ENCODE measurements at places on chromosomes 5 and 9.

DNA sequence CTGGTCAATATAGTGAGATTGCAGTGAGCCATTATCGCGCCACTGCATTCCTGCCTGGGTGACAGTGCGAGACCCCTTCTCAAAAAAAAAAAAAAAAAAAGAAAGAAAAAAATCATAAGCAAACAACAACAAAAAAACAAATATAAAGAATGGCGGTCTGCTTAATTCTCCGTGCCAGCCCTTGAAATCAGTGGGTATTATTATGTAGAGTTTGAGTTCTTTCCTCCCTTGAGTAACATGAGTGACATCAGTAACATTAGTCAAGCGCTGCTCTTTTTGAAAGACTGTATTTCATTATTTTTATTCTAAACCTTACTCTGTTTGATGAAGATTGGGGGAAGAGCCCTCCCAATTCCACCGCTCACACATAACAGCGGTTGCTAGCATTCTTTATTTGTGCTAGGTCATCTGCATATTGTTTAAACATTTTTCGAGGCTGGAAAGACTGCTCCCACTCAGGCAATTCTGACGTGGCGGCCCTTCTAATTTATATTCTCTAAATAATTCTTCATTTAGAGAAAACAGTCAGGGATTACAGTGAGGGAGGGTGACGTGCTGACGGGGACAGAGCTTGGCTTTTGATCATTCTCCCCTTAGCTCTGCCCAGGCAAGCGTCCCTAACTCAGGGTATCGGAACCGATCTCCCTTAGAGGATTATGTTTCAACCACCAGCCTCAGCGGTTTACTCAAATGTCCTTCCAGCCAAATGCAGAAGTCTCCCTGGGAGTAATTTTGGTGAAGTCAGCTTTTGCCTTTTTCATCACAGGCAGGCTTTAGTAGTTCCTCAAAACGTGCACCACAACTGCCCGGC is 860 bp upstream of the MARCHF6 start:
- DNase-seq = no peak

DNA sequence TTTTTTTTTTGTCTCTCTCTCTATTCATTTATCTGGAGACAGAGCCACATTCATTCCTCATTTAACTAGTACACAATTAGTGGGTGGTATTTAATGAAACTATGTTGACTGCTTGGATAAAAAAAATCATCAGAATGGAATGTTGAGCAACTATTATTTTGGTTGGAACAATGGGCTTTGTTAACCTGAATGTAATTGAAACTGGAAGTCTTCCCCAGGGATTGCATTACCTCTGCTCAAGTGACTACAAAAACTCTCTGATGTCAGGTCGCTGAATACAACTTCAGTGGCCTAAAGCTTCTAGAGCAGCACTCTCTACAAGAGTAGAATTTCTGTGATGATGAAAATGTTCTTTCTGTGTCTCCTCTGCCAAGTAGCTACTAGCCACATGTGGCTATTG is 295.8 kb downstream of the DEPDC1B start:
- DNase-seq = no peak

GRCh38 chr9:130779153-130779855 is 55.8 kb upstream of the ABL1 start:
- no peak for DNase-seq

GRCh38 chr5:135208555-135208902 is 174.5 kb upstream of the PITX1 start:
- no peak for DNase-seq

DNA sequence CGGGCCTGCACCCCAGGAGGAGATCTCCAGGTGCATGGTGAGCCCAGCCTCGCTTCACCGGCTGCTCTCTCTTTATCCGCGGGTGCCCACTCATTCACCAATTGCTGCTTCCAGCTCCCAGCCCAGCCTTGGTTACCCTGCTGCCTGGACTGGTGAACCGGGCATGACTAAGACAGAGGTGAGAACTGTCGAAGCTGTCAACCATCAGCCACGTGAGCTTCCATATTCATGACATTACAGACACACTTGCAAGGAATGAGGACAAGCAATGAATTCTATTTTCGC is 220.5 kb downstream of the ROR2 start:
- peak; percentile 79 for DNase-seq

DNA sequence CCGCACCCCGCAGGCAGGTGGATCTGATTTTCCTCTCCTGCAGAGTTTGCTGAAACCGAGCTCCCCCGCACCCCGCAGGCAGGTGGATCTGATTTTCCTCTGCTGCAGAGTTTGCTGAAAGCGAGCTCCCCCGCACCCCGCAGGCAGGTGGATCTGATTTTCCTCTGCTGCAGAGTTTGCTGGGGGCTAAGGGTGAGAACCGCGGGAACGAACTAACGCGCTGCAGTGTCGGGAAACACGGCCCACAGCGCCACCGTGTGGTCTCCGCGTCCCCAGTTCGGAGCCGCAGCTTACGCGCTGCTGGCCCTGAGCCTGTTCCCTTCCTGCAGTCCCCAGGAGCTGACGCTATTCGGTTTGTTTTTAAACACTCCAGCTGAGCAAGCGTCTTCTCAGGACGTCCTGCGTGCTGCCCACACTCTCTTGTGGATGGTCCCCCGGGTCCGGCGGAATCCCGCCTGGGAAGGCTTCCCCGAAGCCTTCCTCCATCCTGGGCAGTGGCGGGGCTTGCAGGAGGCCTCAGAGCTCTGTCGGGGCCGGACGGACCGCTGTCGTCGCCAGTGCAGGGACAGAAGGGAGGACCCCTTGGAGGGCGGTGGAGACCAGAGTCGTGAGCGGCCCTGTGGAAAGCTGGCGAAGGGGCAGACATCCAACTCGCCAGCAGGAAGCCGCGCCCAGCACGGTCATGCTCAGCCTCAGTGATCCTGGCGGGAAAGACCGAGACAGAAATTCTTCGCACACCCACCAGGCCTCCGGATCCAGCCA is 121.2 kb upstream of the LPCAT1 start:
- DNase-seq = peak; percentile 95

GRCh38 chr5:147746986-147747385 is 35.5 kb downstream of the JAKMIP2 start:
- no peak for DNase-seq

DNA sequence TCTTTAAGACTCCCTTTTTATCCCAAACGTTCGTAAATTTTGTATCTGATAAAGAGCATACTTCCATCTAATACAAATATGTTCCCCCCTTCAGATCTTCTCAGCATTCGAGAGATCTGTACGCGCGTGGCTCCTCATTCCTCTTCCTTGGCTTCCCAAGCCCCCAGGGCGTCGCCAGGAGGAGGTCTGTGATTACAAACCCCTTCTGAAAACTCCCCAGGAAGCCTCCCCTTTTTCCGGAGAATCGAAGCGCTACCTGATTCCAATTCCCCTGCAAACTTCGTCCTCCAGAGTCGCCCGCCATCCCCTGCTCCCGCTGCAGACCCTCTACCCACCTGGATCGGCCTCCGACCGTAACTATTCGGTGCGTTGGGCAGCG is 19.9 kb downstream of the CDKN2A start:
- DNase-seq = no peak

DNA sequence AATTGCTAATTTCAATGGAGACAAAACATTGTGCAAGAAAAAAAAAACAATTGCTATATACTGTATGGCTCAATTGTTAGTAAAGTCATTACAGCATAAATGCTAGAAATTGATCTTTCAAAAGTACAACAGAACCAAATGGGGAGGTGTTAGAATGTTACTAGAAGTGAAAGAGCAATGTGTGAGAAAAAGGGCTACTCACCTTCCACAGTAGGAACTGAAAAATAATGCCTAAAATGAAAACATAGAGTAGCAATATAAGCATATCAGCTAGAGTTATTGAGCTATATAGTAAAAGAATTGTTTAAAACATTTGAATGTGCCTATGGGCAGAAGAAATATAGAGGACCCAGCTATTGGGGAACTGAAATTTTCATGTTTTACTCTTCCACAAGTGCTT is 10.9 kb upstream of the RXFP3 start:
- no peak for DNase-seq

DNA sequence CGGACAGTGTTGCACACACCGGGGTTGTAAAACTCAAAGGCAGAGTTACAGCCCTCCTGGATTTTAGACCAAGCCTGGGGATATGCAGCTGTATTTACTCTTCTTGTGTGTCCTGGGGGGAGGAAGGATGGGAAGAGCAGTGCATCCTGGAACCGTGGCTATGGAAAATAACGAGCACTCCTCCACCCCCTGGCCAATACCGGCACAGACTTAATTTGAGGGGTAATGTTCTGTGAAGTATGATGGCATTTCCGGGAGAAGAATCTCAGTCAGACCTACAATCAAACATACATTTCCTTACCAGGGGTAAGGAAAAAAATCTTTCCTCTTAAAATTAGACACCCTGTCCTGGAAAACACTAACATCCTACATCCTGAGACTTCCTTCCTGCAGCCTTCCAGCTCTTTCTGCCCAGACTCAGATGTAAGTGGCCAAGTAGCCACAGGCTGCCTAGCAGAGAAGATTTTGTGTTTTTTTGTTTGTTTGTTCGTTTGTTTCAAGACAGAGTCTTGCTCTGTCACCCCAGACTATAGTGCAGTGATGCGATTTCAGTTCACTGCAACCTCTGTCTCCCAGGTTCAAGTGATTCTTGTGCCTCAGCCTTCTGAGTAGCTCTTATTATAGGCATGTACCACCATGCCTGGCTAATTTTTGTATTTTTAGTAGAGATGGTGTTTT is 11.0 kb upstream of the ERMP1 start:
- DNase-seq = no peak

DNA sequence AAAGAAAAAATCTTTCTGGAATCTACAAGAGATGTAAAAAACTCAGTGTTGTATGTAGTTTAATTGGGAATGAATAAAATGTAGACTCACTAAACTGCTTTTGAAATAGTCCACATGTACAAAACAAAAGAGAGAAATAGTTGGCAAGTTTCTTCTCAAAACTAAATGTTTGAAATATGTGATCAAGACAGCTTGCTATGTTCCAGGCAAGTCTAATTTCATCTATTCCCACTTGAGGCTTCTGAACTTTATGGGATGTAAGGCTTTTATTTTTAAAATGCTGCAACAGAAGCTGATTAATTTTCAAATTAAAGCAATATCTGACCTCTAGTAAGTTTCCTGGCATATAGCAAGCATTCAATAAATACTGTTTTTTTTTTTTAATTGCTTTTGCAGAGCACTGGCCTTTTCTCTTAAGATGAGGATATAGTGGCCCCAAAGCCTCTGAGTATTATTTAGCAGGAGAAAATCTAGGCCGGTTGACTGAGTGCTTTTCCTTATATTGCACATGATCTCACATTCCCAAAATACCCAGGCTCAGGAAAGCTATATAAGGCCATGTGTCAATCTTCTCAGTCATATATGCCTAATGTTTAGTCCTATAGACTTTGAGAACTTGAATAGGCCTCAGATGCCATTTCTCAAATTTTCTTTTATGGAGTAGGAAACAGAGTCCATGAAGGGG is 183.2 kb downstream of the NTRK2 start:
- no peak for DNase-seq

DNA sequence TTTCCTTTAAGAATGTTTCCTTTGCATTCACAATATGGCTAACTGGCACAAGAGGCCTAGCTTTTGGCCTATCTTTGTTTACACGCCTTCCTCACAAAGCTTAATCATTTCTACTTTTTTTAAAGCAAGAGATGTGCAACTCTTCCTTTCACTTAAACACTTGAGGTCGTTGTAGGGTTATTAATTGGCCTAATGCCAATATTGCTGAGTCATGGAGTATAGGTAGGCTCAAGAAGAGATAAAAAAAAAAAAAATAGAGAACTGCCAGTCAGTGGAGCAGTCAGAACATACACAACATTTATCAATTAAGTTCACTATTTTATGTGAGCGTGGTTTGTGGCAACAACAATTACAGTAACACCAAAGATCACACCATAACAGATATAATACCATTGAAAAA is 5.9 kb downstream of the FKBP15 start:
- DNase-seq = no peak

- no peak for DNase-seq
Observed at GRCh38 chr9:69951411-69951810, 92.2 kb upstream of the MAMDC2 start.

DNA sequence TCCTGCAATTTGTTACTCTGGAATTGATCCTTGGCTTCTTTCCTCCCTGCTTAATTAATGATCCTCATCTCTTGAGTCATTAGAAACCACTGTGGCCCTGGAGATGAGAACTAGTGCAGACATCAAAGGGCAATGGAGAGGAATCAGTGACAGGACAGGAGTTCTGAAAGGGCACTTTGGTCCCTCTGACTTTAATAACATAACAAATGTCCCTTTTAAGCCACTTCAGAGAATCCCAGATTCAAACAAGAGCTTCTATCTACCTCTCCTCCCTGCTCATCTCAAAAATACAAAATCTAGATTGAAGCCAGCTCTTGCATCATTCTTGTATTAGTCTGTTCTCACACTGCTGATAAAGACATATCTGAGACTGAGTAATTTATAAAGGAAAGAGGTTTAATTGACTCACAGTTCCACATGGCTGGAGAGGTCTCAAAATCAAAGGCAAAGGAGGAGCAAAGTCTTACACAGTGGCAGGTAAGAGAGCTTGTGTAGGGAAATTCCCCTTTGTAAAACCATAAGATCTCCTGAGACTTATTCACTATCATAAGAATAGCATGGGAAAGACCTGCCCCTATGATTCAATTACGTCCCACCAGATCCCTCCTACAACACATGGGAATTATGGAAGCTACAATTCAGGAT is 139.1 kb downstream of the PLPPR1 start:
- no peak for DNase-seq

GRCh38 chr9:126066131-126066530 is 260.5 kb upstream of the MVB12B start:
- DNase-seq = peak; percentile 61

GRCh38 chr5:12615141-12615820 is 711.0 kb upstream of the CTNND2 start:
- DNase-seq = no peak

DNA sequence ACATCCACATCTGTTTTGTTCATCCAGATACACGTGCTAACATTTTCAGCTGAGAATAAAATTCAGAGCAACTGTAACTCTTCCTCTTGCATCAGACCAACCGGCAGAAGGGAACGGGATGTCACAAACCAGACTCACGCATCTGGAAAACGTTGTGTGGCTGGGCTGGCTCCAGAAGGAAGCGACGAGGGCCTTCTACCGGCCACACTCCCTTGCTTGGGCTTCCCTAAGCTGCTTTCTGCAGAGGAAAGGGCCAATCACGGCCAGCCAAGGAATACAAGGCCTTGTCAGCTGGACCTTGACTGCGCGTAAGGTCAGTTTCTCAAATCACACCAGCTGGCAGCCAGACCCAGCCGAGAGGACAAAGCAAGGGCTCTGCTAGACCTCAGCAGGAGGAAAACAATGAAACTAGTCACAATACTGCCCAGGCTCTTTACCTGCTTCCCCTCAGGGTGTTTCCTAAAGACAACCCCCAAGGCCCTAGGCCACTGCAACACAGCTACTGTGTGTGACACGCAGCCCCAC is 106.1 kb downstream of the THBS4 start:
- DNase-seq = peak; percentile 94
